ENCODE measurements at places on chromosomes 3 and 15.

DNA sequence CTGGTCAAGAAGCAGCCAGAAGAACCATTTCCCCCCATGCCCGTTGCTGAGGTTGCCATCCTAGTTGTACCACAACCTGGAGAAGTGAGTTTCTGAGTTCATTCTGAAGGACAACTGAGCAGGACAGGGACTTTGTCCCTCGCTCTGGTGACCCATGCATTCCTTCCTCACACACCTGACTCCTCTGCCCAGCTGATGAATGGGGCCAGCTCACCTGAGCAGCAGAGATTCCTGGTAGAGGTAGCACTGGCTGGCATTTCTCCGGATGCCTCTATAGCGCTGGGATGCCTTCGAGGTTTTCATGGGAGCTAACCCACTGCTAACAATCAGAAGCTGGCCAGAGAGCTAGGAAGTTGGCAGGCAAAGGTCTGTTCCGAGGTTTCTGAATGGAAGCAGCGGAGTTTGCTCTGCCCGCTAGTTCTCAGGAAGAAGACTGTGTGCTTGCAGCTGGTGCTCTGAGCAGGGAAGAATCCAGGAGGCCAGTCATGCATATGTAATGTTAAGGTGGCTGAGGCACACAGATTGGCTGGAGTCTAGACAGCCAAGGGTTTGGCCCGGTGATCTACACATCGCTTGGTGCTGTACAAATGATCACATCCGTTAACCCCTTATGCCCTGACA lies at the start of gene TMC3:
TSS of gene TMC3 (minus strand) at position 439 of the 621 bp plus-strand sequence. CDS start at position 303, 136 bp downstream.
- no peak for DNase-seq

GRCh38 chr3:159764490-159765029 lies 224.1 kb upstream of the IL12A start:
- no peak for DNase-seq

GRCh38 chr15:92803852-92804609 lies 96.1 kb upstream of the CHD2 start:
- no peak for DNase-seq

- DNase-seq, result no peak
Measured at GRCh38 chr3:126159476-126159875, 20.9 kb downstream of the ALDH1L1 start.

DNA sequence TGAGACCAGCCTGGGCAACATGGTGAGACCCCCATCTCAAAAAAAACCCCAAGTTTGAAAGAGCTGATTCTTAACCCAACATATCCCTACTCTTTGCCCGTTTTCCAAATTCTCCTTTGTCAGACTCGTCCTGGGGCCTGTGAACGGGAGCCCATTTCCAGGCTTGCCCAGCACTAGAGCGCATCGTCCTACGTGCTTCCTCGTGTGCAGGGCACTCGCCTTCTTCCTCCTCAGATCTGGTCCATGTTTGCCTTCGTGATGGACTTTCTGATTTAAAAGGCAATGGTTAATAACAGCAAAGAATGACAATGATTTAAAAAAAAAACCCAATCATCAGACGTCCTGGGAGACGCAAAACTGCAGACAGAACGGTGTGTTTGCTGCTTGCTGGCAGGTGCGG lies 10.1 kb downstream of the MELTF start:
- DNase-seq, result peak; percentile 28

DNA sequence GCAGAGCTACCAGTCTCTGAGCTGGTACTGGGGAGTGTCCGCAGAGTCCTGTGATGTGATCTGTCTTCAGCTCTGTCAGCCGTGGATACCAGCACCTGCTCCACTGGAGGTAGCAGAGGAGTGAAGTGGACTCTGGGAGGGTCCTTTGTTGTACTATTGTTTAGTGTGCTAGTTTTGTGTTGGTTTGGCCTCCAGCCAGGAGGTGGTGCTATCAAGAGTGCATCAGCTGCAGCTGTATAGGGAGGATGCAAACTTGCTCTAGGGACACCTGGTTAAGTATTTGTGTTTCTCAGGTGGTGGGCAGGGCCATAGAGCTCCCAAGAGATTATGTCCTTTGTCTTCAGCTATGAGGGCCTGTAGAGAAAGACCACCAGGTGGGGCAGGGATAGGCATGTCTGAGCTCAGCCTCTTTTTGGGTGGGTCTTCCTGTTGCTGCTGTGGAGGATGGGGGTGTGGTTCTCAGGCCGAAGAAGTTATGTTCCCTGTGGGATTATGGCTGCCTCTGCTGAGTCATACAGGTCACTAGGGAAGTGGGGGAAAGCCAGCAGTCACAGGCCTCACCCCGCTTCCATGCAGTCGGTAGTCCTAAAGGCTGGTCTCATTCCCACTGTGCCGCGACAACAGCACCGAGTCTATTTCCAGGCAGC lies 443.2 kb upstream of the TBL1XR1 start:
- no peak for DNase-seq

DNA sequence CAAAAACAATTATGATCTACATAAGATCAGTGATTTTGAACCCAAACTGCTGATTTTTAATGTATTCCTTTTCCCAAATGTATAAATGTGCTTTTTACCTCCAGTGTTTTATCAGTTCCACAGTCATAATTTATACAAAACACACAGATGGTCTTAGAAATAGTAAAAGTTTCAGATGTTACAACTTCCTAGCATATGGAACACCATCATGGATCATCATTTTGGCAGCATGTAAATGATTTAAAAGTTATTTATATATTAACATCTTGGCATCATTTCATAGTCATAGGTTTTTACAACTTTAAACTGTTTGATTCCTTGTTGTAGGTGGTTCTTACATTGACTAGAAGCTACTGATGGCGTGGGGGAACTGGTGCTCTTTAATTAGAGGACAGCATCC lies 1025.3 kb downstream of the ROBO1 start:
- DNase-seq, result no peak

- no peak for DNase-seq
Measured at GRCh38 chr3:88996691-88997090, 110.7 kb upstream of the EPHA3 start.

DNA sequence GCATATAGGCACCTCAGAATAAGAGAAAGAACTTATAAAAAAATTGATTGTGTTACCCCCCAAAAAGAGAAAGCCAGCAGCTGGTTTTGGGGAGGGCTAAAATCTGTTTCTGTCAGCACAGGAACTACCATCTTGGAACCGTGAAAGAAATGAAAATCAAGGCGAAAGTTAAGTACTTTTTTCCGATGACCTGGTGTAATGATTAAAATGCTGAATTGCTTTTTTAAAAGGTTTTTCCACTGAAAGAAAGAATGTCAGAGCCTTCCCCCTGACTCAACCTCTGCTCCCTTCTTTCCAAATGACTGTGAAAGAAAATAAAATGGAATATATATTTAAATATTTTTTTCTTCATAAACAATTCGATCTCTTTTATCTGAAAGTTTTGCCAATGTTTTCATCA lies 570.5 kb upstream of the CFAP20DC start:
- DNase-seq, result no peak

GRCh38 chr3:183854318-183855035 lies 29.1 kb upstream of the MAP6D1 start:
- no peak for DNase-seq

- no peak for DNase-seq
Measured at GRCh38 chr3:171967137-171967783, 72.1 kb upstream of the FNDC3B start.

GRCh38 chr15:31554261-31554660 lies 227.6 kb downstream of the KLF13 start:
- no peak for DNase-seq

- DNase-seq, result no peak
Measured at GRCh38 chr15:77474310-77474988, 53.8 kb downstream of the HMG20A start.

GRCh38 chr3:117688583-117688982 lies 979.0 kb downstream of the TUSC7 start:
- DNase-seq, result no peak

GRCh38 chr3:45225465-45226205 lies 452 bp downstream of the TMEM158 start:
- no peak for DNase-seq

DNA sequence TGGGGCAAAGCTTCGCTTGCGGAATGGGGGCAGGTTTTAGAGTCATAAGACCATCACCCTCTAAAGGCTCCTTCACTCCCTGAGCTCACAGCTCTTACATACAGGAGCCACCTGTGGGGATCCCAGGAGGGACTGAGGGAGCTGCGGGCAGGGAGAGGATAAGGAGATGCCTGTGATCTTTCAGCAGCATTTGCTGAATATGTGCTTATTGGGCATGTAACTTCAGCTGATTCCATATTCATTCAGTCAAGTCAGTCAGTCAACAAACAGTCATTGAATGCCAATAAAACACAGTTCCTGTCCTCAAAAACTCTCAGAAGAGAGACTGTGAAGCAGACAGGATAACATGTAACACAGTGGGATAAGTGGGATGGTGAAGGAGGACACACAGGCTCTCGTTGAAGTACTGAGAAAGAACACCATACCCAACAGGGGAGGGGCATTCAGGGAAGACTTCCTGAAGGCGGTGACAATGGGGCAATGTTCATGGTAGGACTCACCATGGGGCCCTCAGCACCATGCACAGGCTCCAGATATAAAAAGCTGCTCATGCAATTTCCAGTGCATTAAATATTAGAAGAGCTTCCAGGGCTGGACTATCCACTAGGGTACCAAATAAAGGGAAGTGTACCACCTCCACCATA lies 240.9 kb downstream of the UACA start:
- peak; percentile 55 for DNase-seq

GRCh38 chr3:25594007-25594502 lies 70.7 kb downstream of the TOP2B start:
- no peak for DNase-seq

DNA sequence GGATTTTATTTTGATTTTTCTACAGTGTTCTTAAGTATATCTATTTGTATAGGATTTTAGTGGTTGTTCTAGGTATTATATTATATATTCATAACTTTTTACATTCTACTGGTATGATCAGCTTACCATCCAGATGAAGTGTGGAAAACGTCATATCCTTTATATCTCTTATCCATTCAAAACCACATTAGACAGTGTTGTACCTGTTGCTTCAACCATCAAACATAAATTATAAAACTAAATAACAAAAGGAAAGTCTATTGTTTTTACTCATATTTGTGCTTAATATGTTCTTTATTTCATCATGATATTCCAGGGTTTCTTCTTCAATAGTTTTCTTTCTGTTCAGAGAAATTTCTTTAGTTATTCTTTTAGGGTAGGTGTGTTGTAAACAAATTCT lies 191.4 kb downstream of the RPLP1 start:
- no peak for DNase-seq

DNA sequence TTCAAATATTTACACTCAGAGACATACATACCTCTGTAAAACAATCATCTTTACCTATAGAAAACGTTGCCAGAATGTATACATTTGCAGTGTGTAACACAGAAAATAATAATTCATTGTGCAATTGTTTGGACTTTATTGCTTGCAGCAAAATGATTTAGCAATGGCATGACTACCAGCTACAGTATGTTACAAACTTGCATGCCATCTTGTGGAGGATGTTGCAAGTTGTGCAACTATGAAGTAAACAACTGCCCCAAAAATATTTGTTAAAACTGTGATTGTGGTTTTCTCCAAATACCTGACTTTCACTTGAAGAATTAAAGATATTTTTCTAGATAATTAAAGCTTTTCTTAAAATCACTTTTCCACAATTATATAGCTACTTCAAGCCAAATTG lies 27.1 kb upstream of the C3orf49 start:
- no peak for DNase-seq

DNA sequence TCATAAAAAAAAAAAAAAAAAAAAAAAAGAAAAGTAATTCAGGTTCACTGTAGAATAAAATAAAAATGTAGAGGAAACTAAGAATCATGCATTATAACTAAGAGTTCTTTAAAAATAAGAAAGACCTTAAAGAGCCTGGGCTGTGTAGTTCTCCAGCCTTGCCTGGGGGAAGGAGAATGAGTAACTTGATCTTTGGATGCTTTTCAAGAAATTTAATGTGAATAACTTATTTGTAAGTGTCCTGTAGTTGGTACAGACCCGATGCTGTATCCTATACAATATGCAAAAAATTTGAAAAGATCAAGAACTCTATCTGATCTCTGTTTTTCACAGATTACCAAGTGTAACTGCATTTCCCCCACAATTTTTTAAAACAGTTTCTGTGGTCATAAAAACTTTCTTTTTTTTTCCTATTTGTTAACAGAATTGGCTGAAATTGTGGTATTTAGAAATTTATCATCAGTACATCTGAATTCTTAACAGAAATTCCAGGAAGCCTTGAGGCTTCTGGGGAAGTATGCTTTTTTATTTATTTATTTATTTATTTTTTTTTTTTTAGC lies 195.3 kb downstream of the THRB start:
- DNase-seq, result no peak

DNA sequence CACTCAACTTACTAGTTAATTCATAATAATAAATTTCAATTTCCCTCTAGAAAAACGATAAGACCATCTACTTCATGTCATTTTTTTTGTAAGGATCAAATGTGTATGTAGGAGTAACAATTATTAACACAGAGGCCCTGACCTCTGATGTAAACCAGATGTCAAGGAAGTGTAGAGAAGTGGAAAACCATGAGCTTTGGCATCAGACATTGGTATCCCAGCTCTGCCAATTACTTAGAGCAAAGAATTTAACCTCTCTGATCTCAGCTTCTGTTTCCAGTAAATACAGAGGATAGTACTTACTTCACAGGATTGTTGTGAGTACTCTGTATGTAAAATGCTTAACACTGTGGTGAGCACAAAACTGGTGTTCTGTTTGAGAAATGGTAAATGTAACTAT lies 17.5 kb downstream of the AQR start:
- DNase-seq, result no peak

GRCh38 chr3:61018807-61019206 lies 232.4 kb downstream of the FHIT start:
- DNase-seq, result no peak

DNA sequence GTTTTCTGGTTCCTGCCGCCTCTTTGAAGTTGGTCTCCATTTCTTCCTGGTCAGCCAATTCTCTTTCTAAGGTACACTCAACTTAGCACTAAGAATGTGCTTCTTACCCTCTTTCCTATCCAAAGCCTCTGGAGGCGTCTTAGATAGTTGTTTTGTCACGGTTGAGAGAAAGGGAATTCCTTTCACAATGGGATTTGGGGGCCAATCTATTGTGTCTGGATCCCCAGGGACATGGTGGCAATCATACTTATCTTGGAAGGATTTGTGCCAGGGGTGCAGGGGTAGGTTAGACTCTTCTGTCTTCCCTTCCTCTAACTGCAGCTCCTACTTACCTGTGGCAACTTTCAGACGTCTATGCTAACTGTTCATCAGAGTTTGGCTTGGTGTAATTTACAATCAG lies 287.1 kb downstream of the SOX2 start:
- DNase-seq, result no peak

GRCh38 chr3:65945480-65945879 lies 93.2 kb downstream of the MAGI1 start:
- no peak for DNase-seq

DNA sequence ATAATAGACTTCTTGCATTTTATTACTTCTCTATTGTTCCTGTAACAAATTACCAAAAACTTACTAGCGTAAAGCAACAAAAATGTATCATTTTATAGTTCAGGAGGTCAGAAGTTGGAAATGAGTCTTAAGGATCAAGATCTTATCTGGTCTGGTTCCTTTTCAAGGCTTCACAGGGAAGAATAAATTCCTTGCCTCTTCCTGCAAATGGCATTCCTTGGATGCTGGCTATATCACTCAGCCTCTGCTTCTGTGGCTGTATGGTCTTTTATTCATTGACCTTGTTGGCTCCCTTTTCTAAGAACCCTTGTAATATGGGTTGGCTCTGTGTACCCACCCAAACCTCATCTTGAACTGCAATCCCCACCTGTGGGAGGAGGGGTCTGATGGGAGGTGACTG lies 478.4 kb upstream of the THBS1 start:
- no peak for DNase-seq

GRCh38 chr3:66386925-66387650 lies 113.7 kb downstream of the LRIG1 start:
- no peak for DNase-seq

GRCh38 chr3:42725454-42725853 lies 22.9 kb upstream of the HHATL start:
- no peak for DNase-seq

Measured in chondrocyte (in vitro differentiated cells).